NCI-H2227 treated with DMSO at 0.1 percent for 48 hours (cell line): ENCODE measurements at places on chromosomes 7 and 10.

- DNase-seq, result no peak
Measured at GRCh38 chr10:79488336-79488735, 24.0 kb upstream of the EIF5AL1 start.

GRCh38 chr7:17408904-17409290, 110.4 kb downstream of the AHR start:
- DNase-seq, result no peak

- DNase-seq, result peak; percentile 1
Measured at GRCh38 chr7:106216923-106217542, 67.8 kb downstream of the NAMPT start.

- no peak for DNase-seq
Measured at GRCh38 chr7:48280100-48280499, 108.8 kb downstream of the ABCA13 start.

- DNase-seq, result no peak
Measured at GRCh38 chr7:95951531-95951930, 179.2 kb downstream of the DYNC1I1 start.

DNA sequence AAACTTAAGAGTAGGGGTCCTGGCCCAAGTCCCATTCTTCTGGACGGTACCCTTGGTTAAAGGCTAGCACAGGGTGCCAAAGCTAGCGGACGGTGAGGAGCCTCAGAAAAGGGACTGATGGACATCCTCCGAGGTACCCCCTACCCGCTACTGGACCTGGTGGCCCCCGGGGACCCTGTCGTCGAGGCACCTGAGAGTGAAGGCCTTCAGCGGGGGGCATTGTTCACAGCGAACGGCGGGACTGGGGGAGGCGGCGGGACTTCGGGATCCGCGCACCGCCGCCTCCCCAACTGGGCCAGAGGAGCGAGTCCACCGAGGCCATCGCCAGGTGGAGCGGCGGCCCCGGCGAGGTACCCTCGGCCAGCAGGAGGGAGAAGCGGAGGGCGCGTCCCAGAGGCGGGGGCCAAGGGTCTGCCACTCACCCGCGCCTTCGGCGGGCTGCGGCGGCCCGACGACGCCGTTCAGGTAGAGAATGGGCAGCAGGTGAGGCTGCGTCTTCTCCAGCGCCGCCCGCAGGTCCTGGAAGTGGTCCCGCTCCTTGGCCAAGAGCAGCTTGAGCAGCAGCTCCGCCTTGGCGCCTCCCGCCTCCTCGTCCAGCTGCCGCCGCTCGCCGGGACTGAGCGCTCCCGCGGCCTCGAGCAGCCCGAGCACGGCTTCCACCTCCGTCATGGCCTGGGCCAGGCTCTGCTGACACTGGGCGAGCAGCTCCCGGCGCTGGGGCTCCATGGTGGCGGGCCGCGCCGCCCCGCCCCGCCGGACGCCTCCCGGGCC, 575 bp downstream of the DLG5 start:
- no peak for DNase-seq

DNA sequence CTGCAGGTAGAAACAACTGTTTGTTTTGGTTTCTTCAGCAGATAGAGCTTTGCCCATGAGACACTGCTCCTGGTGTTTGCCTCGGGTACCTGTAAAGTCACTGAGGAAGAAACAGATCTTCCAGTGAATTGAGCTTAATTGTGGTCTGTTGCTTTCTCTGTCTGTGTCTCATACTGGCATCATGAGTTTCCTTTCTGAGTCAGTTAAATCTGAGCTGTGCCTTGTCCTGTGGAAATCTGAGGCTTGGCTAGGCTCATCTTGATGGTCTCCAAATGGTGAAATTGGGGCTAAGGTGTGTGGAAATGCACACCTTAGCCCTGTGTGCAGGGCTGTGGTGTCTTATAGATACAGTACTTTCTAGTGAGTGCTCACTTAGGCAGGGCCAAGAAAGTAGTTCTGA, 67.4 kb downstream of the GBF1 start:
- no peak for DNase-seq

DNA sequence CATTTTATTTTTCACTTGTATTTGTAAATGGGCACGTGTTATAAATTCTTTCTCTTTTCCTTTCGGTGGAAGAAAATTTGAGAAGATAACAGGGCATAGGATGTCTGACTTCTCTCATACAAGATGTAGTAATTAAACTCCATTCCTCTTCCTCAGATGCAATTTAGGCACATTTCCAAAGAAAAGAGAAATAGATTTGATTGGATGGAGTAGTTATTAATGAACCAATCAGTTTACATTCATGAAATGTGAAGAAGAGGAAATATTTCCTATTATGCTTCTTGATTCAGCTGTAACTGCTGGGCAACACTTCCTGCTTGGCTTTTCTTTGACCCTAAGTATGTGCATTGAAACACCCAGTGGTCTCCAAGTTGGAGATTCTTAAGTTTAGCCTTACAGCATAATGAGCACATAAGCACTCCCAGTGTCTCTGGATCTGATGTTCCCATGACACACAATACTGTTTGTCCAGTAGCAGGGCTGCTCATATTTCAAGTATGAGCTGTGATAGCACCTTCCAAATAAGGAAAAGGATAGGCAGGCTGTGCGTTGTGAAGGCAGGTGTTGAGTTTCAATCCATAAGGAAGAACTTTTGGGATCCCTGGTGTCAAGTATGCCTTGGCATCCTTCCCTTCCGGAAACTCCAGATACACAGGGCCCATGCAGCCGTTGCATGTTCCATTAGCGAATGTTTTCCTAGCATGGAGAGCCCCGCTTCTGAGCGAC, 33.4 kb upstream of the COBL start:
- no peak for DNase-seq
